ENCODE measurements at places on chromosomes 2 and 18.

GRCh38 chr2:77579076-77579769 lies 57.0 kb upstream of the LRRTM4 start:
- DNase-seq = no peak

- DNase-seq = no peak
These were observed 1357.8 kb upstream of the CRIM1 start for GRCh38 chr2:34997779-34998178.

DNA sequence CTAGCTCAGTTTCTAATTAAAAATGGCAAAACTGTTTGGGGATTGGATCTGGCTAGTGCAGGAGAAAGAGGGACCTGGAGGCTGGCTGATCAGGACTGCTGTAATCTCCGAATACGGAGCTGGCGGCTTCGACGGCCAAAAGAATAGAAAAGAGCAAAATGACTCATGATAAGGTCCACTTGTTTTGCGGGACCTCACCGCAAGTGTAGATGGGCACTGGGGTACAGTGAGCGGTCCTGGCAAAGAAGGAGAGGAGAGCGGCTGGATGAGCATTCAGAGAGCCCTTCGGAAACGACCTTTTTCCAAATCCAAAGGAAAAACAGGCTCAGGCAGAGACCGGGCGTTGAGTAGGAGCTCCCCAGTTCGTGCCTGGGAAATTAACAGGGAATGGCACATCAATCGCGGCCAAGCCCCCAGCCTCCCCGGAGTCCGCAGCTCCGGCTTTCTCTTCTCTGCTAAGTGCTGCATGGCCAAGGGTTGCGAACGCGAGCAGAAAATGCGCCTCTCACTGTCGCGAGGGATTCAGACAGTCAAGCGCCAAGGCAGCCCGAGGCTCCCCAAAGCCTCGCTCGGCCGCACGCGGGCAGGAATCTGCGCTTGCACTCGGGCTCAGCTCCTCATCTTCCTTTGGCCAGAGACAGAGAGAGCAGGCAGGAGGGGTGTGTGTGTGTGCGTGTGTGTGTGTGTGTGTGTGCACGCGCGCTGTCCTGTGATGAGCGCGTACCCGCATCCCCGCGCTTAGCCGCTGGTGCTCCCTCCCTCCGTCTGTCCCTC lies 1.8 kb downstream of the DCC start:
- DNase-seq = no peak

- no peak for DNase-seq
These were observed 112.9 kb downstream of the SOS1 start for GRCh38 chr2:39007875-39008504.

DNA sequence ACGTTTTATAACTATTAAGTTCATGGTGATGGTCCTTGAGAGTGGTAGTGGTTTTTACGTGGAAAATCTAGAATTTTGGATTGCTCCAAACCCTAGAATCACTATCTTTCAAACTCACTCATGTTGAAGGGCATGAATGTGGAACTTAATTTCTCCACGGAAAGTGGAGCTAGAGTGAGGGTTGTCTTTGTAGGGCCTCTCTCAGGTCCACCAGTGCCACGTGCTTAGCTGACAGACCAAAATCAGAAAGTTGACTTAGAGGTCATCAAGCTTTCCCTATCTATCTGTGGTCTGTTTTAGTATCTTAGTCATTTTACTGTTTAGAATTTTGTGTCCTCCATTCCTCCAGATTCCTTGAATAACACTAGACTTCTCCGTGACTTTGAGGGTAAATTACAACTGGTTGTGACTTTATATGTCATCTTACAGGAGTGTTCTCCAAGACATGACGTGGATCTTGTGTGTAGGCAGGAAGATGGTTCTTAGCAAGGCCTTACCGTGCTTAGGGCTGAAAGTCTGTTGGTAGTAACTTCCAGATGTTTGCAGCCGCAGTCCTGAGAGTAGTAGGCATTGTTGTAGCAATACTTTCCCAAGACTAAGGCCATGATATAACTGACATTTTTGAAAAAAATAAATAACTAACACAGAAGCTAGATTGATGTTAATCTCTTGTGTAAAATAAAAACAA lies 26.8 kb downstream of the DIS3L2 start:
- DNase-seq = no peak

- DNase-seq = no peak
These were observed 327.9 kb downstream of the CLIP4 start for GRCh38 chr2:29443151-29443550.

GRCh38 chr2:98749066-98749450 lies 18.1 kb upstream of the MGAT4A start:
- no peak for DNase-seq

- DNase-seq = no peak
These were observed 131.2 kb upstream of the SOX11 start for GRCh38 chr2:5561006-5561405.

GRCh38 chr2:7012141-7012764 lies 95.0 kb downstream of the RNF144A start:
- DNase-seq = no peak

GRCh38 chr2:48910961-48911360 lies 155.4 kb upstream of the LHCGR start:
- no peak for DNase-seq

DNA sequence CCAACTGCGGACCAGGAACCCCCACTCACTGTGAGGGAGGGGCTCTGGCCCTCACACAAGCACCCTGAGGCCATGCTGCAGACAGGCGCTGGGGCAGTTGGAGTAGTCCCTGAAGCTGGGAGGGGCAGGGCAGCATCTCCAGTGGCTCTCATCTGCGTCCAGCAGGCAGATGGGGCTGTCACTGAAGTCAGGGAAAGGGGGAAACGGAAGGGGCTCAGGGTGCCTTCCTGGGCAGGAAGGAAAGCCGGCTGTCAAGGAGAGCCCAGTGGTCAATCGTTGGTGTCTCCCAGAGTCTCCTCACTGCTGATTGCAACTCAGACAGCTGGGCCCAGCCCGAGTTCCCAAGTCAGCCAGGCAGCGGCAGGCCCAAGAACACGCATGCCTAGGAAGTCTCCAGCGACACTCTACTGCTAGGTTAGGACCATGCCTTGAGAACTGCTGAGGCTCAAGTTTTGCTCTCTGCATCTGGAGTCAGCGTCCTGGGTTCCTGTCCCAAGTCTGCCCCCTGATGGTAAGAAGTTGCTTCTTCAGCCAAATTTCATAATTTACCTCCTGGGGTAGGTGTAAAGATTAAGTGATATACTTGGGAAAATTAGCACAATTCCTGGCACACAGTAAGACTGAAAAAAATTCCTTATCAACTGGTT lies 27.4 kb upstream of the NMUR1 start:
- peak; percentile 76 for DNase-seq

DNA sequence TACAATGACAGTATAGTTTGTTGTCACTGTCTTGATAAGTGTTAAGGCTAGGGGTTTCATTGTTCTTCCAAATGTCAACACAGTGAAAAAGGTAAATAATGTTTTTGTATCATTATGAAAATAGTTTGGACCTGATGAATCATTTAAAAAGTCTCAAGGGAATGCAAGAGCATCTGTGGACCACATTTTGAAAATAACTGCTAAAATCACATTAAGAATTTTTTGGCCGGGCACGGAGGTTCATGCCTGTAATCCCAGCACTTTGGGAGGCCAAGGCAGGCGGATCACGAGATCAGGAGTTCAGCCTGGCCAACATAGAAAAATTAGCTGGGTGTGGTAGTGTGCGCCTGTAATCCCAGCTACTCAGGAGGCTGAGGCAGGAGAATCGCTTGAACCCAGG lies 10.3 kb downstream of the SCN1A start:
- DNase-seq = no peak

GRCh38 chr2:10762651-10763460 lies 41.4 kb downstream of the ATP6V1C2 start:
- no peak for DNase-seq
